Glutamatergic neuron (in vitro differentiated cells): ENCODE measurements at places on chromosomes 13 and 19. TPM values are rescaled to one million over a fixed set of nuclear protein-coding genes. Genes with fewer than 3 reads are reported as not detected.

GRCh38 chr19:33093420-33094210 is 12.6 kb downstream of the GPATCH1 start:
- no peak for DNase-seq

GRCh38 chr13:60936281-60936680 is 479.4 kb downstream of the PCDH20 start:
- DNase-seq: no peak

DNA sequence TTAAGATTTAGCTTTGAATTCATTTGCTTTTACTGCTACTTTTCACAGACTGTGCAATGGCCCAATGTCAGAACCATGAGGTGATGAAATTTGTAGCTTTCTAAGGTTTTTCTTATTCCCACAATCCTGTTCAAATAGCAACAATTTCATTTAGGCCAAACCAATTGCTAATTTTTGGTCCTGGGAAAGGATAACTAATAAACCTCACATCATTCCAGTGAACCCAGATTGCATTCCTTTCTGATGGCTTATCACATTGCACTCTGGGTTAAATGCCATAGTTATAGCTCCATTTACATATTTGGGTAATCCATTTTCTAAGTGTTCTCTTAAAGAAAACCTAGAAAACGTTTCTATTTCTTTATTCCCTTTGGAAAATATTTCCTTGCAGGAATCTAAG is 22.9 kb upstream of the POMP start:
- DNase-seq: no peak

INSL3 gene
- total RNA-seq: not detected

DNA sequence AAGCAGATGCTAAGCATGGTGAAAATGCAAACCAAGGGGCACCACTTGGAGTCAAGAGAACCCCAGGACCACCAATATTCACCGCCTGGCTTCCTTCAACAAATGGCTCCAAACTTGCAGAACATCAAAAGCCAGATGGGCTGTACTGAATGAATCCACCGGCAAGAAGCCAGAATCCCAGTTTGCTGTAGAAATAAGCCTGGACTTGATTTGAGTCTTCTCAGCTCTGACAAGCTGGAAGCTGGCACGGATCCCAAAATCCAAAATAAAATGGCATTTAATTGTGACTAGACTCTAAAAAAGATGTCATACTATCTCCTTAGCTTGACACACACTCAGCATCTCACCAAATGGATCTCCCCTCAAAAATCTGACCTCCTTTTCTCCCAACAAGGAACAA is 11.9 kb downstream of the EFNB2 start:
- DNase-seq: no peak

GRCh38 chr13:40553356-40553755 is 113.1 kb downstream of the FOXO1 start:
- DNase-seq: no peak

DNA sequence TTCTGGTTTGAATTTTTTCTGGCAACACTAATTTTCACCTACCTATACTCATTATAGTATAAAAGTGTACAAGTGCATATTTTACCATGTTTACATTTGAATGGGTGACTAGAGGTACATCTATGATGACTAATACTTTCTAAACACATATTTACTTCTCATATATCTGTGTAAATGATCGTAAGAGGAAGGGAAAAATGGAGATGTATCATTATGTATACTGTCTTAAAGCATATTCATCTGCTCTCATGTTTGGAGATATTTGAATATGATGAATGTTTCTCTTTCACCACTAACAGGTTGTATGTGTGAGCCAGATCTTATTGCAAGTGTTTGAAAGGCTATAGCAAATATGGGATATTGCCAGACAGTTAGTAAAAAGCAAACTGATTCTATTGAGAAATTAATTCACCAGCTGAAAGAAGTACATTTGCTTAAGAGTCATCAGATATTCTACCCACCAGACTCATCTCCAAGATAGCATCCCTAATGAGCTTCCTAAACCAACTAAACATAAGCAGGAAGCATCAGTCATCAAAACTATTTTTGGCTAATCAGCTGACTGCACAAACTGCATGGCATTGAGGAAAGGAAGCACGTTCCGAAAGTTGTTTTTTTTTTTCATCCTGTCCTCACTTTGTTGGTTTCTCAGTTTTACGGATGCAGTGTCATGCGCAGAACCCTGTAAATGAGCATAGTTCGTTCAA is 738.2 kb downstream of the GPC5 start:
- no peak for DNase-seq

IZUMO2 gene
- not detected for total RNA-seq

KLC3 gene
- not detected for total RNA-seq
